Stimulated activated CD4-positive, alpha-beta T cell treated with anti-CD3 and anti-CD28 coated beads, Interleukin-12 subunit alpha, Interleukin-12 subunit beta, amount 100 ng/mL, for 24 hours (primary cell): ENCODE measurements at places on chromosomes 2 and 18.
A peak's percentile ranks its signal among the peaks of the same experiment; 100 is the strongest.

DNA sequence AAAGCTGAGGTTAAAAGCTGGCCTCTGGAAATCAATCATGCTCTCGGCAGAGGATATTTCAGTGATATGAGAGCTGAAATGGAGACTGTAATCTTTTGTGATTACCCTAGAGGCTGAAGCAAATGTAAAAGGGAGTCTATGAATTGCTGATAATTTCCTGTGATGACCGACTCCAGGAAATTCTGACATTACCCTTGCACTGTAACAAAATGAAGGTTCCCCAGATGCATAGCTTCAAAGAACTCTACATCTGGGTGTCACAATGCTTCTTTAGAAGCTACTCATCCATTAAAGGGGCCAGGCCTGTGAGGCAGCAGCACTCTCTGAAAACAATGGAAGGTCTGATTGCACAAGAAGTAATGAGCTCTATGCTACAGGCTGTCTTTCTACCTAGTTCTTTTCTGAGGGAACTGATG, 268.2 kb upstream of the SESTD1 start:
- no peak for DNase-seq

DNA sequence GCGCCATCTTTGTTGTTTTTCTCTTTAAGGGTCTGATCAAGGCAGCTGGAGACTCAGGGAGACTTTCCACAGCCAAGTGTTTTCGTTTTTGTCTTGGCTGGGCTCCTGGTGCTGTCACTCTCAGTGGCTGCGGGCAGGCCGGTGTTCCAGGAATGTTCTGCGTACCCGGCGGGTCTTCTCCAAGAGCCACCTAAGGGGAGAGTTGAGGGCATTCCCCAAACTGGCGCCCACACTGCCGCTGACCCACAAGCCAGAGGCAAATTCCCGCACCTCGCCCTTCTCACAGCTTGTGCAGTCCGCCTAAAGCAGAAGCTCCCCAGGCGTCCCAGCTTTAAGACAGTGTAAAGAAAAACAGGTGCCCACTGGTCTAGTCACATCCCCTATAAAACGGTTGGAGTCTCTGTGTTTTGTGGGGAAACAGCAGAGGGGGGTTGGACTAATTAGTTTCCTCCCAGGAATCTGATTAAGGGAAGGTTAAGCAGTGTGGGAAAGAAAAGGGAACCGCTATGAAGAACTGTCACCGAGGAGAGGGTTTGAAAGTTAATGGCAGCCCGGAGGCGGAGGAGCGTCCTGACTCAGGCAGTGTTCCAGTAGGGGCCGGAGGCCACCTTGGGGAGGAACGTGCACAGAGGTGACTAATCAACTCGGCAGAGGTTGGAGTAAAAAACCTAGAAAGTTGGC, 224.5 kb downstream of the SLC4A3 start:
- no peak for DNase-seq

DNA sequence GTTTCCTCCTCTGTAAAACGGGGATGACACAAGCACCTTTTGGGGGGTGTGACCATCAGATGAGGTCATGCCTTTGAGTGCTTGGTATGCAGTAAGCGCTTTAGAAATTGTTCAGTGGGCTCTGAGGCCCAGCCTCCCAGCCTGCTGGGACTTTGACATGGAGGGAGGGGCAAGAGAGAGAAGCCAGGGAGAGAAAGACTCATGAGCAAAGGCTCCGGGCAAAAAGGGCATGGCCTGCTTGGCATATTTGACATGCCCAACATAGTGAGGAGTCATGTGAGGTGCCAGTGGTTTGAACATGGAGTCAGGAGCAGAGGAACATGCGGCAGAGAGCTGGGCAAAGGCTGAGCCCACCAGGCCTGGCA, 14.0 kb downstream of the TNS1 start:
- DNase-seq = no peak

GRCh38 chr18:14768241-14768640, 20.3 kb downstream of the ANKRD30B start:
- no peak for DNase-seq

- no peak for DNase-seq
Observed at GRCh38 chr2:188425266-188425665, 133.6 kb downstream of the GULP1 start.

DNA sequence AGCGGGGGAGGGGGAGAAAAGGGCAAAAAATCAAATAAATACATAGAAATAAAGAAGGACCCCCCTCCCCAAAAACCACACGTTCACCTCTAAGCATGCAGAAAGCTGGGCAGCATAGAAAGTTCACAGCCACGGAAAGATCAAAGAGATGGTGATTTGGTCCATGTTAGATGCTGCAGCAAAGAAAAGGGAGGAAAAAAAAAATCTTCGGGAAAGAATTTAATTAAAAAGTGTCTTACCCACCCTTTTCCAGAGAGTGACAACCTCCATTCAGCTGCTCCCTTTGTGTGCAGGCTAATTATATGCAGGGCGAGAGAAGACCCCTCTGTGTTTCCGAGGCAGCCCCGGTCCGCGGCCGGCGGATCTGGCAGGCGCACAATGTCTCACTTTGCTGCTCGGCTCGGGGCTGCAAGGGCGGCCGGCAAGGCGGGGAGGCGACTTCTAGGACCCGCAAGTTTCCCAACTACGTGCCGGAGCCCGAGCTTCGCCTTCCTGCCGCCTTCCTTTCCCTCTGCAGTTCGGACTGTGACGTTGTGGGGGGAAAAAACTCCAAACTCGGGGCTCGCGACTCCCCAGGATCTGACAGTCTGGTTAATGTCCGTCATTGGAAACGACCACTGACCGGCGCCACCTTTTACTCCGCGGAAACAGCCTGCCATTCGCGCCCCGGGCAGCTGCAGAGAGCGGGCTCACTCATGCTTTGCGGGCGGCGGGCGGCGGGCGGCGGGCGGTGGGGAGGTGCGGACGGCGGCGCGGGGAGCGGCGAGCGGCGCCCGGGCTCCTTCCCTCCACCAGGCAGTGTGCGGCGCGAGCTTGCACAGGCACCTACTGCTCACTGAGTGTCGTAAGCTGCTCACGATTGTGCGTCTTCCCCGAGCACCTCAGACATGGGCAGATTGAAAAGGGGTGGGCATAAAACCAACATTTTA, at the start of gene LRRTM1:
Gene LRRTM1 (minus strand): TSS at position 844 of the 929 bp plus-strand sequence. CDS start 933 bp downstream, outside the sequence.
- no peak for DNase-seq

DNA sequence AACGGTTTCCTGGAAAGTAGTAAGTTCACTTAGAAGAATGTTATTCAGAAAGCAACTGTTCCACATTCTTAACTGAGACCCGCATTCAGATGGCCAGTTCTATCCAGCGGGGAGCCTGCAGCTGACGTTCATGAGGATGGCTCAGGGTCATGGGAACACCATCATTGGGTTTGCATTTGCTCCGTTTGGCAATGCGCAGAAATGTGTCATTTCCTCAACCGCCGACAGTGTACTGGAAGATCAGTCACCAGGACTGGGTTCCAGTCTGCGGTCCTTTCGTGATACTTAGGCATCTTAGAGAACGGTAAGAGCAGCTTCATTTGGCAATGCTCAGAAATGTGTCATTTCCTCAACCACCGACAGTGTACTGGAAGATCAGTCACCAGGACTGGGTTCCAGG, 104.0 kb downstream of the DNER start:
- no peak for DNase-seq

DNA sequence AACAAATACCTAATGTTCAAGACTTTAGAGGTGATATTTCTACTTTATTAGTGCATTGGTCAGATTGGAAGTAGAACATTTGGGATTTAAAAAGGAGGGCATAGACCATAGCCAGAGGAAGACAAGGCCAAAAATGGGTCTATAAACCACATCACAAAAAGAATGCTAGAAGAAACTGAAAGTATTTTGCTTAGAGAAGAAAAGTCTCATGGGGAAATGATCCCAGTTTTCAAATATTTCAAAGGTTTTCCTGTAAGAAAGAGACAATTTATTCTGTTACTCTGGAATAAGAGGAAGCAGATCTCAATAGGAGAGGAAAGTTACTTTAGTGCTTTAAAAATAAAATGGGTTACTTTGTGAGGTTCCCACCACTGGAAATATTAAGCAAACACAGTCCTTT, 341.4 kb downstream of the TNS1 start:
- no peak for DNase-seq

- DNase-seq = no peak
Observed at GRCh38 chr18:48184118-48184517, 225.1 kb downstream of the ZBTB7C start.

DNA sequence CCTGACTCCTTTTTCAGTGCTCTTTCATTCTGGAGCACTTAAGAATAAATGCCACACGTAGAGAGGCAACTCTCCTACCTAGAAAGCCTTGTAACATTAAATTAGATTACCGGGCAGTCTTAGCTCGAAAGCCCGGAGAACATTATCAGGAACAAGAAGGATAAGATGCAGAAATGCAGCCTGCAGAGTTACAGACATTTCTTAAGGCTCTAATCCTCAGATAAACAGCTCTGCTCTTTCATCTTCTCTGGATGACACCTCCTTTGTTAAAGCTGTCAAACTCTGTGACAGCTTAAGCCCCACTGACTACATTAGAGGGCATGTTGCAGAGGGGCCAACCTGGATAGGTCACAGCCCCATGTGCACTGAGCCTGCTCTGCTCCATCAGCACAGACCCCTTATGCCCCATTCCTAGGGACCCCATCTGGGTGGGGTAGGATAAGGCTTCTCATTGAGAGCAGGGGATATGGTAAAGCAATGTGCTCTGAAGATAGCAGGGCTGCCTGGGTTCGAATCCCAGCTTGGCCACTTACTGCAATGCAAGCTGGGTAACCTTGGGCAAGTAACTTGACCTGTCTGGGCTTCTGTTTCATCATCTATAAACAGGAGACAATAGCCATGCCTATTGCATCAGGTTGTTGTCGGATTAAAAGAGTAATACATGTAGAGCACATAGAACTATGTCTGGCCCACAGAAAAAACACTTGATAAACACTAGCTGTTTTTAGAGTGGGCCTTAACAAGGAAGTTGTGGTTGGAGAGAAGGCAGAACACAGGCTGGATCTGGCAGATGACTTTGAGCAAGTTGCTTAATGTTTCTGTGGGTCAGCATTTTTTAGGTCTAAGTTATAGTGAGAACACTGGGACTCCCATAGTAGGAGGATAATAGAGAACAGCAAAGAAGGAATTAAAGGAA, 111.4 kb downstream of the THNSL2 start:
- no peak for DNase-seq

DNA sequence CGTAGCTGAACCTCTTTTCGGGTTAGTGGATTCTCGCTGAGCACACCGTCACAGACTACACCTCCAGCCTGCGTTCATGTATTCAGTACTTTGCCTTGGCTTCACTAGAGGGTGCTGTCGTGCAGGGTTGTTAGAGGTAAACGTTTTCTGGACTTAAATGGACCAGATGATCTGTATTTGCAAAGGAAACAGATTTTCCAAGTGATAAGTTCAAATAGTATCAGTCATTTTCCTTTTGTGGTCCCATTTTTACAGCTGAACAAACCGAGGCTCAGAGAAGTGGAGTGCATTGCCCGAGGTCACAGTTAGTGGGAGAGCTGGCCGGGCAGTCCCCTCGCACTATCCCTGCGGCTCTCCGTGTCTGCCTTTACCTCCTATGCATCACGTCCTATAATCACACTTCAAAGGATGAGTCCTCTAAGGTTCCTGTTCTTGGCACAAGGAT, 125.9 kb downstream of the MAP4K4 start:
- DNase-seq = peak; percentile 62

GRCh38 chr18:58645398-58645797, 16.5 kb upstream of the ALPK2 start:
- no peak for DNase-seq

DNA sequence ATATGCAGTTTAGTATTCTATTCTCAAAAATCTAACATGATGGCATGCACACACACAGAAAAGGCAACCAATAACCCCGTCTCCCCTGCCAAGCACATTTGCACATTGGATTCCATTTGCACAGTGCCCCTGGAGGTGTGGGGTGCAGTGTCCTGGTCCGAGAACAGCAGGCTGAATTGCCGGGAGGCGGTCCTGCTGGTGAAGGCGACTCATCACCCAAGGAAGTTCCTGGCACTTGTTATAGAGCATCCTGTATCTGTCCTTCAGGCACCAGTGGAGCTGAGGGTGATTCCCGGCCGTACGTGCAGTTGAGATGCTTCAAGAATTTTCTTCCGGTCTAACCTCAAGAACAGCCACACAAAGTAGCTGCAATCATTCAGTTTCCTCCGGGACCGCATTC, 73.0 kb upstream of the RAB12 start:
- no peak for DNase-seq

- no peak for DNase-seq
Observed at GRCh38 chr2:86082756-86083155, 22.9 kb downstream of the POLR1A start.

- no peak for DNase-seq
Observed at GRCh38 chr2:233839447-233839820, 14.9 kb downstream of the HJURP start.

GRCh38 chr2:18626256-18626668, 36.9 kb upstream of the NT5C1B start:
- no peak for DNase-seq

GRCh38 chr2:162317861-162318327, 590 bp downstream of the IFIH1 start:
- no peak for DNase-seq

DNA sequence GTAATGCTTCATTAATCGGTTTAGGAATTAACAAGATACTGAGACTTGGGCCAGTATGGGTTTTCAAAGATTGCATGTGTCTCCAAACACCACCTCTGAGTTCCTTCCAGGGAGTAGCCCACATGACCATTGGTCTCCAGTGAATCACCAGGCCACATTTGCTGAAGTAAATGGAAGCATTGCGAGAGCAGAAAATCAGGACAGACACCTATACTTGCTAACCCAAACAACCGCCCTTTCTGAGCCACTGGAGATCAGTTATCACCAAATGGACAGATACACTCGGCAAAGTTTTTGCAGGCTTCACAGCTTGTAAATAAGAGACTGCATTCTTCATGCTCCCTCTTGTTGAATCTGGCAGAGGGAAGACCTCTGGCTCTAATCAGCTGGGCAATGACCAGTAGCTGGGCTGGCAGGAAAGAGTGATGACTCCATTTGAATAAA, 40.9 kb downstream of the GATA6 start:
- DNase-seq = no peak

DNA sequence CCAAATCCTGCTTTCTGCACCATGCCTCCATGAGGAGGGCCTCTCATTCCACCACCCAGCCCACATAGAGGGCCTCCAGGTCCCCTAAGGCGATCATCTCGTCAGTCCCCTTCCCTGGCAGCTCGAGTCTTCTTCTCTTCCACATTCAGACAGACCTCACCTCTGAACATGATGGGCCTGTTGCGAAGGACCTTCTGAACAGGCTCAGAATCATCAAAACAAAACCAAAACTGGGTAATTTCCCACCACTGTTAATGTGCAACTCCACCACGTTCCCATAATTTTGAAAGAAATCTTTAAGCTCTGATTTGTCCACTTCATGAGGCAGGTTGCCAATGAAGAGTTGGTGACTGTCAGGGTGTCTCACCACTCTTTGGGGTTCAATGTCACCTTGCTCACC, 20.4 kb downstream of the ZRANB3 start:
- DNase-seq = no peak

GRCh38 chr2:63038034-63038433, 12.6 kb upstream of the OTX1 start:
- DNase-seq = no peak

GRCh38 chr2:151403914-151404313, 5.8 kb upstream of the RIF1 start:
- DNase-seq = no peak
